ENCODE measurements at places on chromosomes 6 and 20.

DNA sequence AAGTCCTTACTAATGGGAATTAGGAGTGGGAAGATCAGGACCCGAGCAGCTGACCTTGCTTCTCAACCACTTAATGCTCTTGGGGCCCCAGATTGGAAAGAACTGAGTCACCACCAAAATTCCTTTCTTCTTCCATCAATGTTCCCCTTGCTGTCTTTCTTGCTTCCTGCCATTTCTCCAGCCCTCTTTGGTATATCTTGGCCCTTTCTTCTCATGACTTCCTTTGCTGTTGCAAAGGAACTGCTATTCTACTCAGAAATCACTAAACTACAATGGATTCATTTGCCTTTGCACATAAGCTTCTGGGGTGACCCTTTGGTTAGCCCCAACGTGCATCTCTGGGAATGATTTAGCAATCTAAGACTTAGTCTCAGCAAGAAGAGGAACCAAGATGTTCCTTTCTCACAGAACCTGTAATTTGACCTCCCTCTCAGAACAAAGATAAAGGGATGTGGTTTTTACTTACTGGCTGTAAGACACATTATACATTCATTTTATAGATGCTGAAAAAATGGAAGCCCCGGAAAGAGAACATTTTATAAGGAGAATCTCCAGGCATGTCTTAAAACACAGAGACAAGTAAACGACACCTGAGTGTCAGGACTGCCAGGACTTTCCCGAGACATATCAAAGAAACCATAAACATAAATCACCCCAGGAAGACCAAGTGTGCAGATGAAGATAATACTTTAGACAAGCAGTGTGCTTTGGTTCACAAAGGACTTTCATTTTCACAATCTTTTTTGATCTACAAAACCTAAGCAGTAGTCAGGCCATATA is 99.0 kb upstream of the TNFAIP3 start:
- DNase-seq, result no peak

GRCh38 chr20:49379338-49379737 is 101.5 kb upstream of the ZNFX1 start:
- DNase-seq, result no peak

DNA sequence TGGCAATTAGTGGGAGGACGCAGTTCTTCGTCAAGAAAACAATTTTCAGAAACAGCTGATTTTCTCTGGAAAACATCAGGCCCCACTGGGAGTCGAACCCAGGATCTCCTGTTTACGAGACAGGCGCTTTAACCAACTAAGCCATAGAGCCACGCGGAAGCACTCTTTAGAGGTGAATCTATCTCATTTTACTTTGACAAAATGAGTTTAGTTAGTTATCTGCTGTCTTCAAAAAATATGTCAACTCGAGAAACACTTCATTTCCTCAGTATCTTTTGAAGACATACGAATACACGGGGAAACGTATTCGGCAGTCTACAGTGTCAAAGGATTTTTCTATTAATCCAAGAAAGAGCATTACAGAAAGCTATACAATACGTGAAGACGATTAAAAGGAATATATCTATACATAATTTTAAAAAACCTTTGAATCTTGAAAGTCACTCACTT is 26.7 kb downstream of the GPX6 start:
- peak; percentile 67 for DNase-seq

DNA sequence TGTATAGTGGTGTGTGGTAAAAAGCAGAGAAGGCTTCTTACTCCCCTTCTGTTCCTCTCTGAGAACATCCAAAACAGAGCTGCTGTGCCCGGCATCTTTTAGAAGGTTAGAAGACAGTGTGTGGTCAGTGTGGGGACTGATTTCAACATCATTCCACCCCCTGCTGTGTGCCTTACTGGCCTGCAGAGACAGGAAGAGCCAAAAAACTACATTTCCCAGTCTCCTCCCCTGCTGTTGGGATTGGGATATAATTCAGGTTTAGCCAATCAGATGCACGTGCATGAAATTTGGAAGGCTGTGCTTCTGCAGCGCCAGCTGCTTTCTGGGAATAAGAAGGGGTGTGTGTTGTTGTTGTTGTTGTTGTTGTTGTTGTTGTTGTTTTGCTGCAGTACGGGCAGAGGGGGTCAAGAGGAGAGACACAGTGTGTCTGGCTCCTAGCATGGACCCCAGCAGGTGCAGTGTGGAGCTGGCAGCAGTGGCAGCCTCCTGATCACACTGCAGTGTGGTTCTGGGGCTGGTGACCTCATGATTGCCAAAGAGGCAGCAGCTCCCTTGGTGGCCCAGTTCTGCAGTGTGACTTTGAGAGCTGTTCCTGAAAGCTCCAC is 74.7 kb downstream of the MRPL14 start:
- DNase-seq, result no peak

- DNase-seq, result no peak
Observed at GRCh38 chr6:108897371-108897770, 49.1 kb downstream of the ARMC2 start.

GRCh38 chr20:50043573-50044352 is 61.0 kb downstream of the SNAI1 start:
- no peak for DNase-seq

GRCh38 chr6:113578691-113579090 is 278.5 kb upstream of the MARCKS start:
- no peak for DNase-seq

DNA sequence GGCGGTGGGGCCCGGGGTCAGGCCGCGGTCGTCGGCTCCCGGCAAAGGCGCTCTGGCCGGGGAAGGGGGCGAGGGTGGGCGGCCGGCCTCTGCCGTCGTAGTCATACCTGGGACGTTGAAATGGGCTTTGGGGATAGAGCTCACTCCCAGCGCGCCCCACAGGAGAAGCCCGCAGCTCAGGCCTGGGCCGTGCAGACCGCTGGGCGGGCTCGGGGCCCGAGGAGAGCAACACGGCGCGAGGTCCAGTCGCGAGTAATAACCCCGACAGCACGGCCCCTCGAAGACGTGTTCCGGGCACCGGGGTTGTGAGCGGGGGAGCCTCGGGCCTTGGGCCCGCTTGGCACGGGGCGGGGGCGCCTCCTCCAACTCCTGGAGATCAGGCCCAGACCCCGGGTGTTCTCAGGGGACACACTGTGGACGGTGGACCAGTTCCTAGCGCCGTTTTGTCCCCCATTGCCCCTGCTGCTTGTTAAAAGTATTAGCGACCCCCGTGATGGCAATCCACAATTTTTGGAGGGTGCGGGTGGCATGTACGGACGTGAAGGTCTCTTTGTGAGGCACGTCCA is 10.9 kb downstream of the FOXC1 start:
- no peak for DNase-seq

DNA sequence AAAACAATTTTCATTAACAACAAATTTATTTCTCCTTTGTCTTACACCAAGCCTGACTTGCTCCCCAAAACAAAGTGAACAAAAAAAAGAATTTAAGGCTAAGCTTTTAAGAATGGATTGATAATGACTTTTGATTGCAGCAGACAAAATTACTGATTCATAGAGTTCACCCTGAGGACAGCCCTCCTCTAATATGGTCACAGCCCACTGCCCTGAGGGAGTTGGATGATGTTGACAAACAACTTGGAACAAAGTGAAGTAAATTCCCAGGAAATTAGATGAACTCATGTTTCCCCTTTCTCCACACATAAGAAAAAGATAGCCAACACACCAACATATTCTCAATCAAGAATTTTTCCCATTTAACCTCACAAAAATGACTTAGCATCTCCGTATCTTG is 7.7 kb upstream of the ISM1 start:
- no peak for DNase-seq

- DNase-seq, result no peak
Observed at GRCh38 chr6:14025160-14025559, 92.4 kb upstream of the CD83 start.

DNA sequence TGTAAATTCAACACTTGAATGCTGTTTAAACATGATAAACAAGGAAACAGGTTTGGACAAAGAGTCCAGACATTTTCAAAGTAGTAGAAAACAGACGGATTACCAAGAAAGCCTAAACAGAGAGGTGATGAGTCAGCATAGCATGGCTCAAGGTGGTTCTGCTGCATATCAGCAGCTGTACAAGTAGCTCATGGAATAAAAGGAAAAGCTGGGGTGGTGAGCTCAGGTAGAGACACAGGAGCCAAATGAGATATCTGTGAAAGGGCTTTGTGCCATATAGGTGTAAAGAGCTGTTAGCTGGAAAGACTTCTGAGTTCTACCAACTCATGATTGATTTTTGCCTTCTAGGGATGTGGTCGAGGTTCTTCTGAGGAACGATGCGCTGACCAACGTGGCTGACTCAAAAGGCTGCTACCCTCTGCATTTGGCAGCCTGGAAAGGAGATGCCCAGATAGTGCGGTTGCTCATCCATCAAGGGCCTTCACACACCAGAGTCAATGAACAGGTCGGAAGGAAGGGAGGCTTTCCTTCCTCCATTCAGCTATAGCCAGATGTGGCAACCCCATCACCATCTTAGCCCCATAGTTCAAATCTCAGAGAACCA is 80.7 kb downstream of the ANKS1A start:
- DNase-seq, result no peak

DNA sequence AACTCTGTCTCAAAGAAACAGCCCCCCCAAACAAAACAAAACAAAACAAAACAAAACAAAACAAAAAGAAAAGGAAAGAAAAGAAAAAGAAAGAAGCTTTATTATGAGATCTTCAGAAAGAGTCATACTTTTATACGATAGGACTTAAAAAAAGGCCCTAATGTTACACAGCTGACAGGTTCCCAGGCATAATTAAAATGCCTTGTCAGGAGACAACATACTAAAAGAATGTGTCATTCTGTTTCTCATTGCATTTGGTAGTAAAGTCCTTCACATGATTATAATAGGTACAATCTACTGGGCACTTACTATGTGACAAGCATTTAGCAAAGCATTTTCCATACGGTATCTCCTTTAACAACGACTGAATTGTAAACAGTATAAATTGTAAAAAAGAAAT is 36.4 kb upstream of the RPN2 start:
- no peak for DNase-seq

GRCh38 chr20:49513009-49513408 is 30.5 kb upstream of the KCNB1 start:
- DNase-seq, result no peak

- peak; percentile 73 for DNase-seq
Observed at GRCh38 chr20:49712996-49713752, 504 bp downstream of the B4GALT5 start.

- no peak for DNase-seq
Observed at GRCh38 chr20:8489094-8489883, 357.2 kb downstream of the PLCB1 start.

GRCh38 chr20:36367907-36368799 is 62.0 kb downstream of the DLGAP4 start:
- DNase-seq, result no peak

DNA sequence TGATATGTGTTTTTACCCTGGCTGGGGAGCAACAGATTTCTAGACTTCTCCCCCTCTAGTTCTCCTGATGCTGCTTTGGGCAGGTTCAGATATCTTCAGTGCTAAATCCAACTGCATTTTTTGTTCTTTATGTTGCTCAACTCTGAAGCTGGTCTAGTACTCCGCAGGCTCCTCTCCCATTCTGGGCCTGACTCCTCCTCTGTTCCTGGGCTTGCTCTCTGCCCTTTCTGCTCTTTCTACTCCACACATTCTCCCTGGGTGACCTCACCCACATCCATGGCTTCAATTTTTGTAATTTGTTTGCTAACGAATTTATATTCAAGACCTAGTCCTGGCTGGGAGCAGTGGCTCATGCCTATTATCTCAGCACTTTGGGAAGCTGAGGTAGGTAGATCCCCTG is 6.4 kb downstream of the FYN start:
- no peak for DNase-seq

- DNase-seq, result no peak
Observed at GRCh38 chr20:4808872-4809271, 87.2 kb downstream of the PRND start.

DNA sequence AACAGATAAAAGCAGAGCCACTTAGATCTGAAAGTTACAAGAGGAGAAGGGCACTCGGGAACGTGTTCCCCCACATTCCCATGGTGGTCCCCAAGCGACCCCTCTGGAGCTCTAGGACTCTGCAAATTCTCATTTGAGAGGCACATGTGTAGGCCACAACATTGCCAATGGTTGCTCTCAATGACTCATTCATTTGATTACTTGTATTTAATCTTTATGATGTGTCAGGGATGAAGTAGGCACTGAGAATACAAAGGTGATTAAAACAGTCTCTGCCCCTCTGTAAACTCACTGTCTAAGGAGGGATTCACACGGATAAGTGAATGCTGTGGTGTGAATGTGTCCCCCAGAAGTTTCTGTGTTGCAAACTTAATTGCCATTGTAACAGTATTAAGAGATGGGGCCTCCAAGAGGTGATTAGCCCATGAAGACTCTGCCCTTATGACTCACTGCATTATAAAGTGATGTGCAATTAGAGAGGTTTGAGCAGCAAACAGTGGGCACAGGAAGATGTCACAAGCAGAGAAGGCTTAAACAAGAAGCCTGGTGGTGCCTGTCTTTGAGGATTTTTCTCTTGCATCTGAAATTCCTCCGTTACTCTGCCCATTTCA is 34.0 kb upstream of the TRAM2 start:
- no peak for DNase-seq

DNA sequence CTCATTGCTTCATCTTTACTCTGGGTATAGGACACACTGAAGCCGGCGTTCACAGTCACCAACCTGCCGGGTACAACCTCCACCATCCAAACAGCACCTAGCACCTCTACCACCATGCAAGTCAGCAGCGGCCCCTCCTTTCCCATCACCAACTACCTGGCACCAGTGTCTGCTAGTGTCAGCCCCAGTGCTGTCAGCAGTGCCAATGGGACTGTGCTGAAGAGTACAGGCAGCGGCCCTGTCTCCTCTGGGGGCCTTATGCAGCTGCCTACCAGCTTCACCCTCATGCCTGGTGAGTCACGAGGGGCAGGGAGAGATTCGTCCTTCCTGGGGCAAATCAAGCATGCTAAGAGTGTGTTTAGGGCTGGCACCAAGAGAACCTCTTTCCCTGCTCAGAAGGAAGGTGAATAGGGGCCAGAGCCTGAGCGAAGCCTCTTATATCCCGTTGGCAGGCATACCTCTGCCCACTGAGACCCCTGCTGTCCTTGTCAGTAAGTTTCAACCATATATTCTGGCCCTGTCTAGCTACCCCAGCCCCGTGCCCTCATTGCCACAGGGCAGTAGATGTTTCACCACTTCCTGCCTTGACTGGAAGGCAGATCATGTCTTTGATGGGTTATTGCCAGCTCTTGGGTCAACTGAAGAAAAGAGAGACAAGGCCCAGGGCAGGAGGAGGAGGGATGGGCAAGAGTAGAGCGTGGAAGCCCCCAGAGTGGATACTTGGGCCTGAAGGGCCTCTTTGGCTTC is 4.8 kb downstream of the SRF start:
- DNase-seq, result no peak

DNA sequence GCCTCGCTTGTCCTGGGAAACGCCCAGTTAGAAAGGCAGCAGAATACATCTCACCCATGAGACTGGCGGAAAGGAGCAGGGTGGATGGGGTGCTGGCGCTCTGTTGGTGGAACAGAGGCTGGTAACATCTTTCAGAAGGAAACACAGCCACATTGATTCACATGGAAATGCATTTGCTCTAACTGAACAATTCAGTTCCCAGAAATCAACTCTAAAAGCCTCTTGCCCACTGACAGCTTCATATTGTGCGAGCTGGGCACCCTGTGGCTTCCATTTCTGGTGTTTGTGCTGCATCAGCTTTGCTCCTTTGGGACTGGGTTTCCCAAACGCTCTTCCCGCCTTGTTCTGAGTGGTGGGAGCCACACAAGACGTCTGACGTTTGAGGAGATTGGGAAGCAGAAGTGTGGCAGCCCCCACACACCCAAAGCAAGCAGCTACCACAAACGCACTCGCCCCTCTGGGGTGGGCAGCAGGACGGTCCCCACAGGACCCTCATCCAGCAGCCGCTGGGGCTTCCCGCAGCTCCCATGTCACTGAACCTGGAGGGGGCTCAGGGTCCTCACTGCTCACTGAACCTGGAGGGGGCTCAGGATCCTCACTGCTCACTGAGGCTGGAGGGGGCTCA is 229.5 kb downstream of the ERMARD start:
- no peak for DNase-seq

Data from activated CD8-positive, alpha-beta memory T cell treated with anti-CD3 and anti-CD28 coated beads, Interleukin-2, amount 50 U/mL, for 48 hours (primary cell).